ENCODE measurements at places on chromosomes 6 and 20. TPM values are rescaled to one million over a fixed set of nuclear protein-coding genes. Genes with fewer than 3 reads are reported as not detected.

DNA sequence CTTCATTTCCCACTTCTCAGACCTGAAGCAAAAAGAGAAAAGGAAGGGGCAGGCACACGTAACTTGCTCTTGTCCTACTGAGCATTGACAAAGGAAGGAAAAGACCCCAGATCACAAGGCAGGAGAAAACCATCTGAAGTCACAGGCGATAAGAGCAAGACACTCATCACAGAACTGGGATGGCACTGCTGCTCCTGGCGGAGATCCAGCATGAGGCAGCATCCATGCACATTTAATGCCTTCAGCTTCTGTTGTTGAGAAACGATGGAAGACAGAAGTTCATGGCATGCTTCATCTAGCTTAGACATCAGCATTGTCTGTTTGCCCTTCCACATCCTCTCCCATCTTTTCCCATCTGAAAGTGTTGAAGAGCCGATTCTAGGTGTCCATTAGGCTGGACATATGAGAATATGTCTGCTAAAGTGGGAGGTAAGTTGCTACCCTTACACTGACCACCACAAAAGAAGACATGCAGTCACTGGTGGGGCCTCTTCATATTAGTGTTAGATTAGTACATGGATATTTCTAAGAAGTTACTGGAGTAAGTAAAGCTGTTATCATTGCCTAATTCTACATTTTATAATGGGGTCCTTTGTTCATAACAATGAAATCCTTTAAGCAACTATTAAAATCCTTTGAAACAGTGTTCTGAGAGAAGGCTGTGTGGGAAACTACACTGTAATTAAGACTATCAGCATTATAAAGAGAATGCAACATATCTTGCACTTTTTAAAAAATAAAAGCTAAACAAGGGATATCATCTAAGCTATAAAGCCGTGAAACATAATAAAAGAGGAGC lies 618.5 kb downstream of the C6orf118 start:
- no peak for DNase-seq

DNA sequence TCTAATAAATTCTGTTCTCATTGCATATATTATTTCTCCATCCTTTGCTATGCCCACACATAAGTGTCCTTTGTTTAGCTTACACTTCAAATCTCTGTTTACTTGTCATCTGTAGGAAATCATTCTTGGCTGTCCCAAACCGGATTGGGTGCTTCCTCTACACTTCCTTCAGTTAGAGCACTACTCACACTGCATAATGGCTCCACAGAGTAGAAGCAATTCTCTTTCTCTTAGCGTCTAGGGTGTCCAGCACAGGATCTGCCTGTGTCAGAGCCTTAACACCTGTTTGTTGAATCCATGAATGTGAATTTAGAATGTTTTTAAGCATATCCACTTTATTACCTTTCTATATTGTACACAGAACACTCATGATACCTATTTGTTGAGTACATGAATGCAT lies 87.0 kb upstream of the BMP2 start:
- DNase-seq, result no peak

- no peak for DNase-seq
Observed at GRCh38 chr20:8231038-8231437, 99.0 kb downstream of the PLCB1 start.

DNA sequence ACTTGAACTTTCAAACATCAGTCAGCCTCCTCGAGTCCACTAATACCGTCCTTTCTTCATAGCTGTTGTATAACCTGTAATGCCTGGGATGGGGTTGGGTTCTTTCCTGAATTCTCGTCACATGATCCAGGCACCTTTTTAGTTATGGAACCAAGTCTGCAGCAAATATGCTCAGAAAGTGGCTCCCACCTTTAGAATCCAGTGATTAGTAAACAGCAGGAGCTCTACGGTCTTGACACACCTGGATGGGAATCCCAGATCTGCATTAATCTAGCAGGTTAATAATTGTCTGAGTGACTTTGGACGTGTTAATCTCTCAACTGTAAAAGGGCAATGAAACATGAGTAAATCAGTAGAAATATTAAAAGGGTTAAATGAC lies 729 bp upstream of the ZHX3 start:
- DNase-seq, result no peak

Gene CYP21A2
- 2.0 TPM for total RNA-seq

Gene WFDC8
- not detected for total RNA-seq

Gene HMGCLL1
- total RNA-seq, result 1.2 TPM

Gene SPATA25
- total RNA-seq, result 3.3 TPM
